ENCODE measurements at places on chromosomes 7 and 10.

GRCh38 chr7:44068054-44068453, 2.7 kb upstream of the PGAM2 start:
- DNase-seq: no peak

- DNase-seq: no peak
These were observed 218.1 kb downstream of the MAD1L1 start for GRCh38 chr7:2014391-2015241.

GRCh38 chr7:93171606-93172226, 23.5 kb upstream of the SAMD9L start:
- no peak for DNase-seq

DNA sequence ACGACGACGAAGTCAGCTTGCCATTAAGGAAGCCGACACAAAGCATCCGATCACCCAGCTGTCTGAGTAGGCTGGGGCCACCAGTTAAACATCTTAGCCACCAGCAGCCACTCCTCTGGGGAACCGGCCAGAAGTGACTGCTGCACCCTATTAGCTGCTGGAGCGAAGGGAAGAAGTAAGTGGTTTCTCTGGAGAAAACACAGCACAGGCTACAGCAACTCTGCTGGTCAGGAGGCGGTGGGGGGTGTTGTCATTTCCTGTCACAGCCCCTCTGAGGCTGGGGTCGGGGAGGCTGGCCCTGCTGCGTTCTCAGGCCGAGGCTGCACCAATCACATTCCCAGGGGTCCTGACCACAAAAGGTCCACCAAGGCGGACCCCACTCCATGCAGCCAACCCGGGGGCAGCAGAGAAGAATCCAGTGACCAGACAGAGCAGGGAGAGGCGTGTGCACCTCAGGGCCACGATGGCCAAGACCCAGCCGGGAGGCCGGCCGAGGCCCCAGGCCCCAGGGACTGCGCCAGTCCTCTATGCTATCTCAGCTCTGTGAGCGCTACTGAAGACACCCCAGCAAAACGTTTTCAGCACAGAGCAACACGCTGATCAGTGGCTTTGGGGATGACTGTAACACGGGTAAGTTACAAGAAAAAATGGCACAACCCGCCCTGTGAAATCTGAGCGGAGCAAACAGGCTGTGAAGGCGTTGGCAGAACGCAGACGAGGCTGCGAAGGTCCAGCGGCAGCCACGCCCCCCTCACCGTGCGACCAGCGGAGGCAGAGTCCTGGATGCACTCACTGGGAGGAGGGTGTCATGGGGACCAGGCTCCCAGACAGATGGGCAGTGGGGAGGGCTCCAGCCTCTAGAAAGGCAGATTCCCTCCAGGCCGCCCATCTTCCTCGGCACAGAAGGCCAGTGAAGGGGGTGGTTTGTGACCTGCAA, 24.8 kb downstream of the STK32C start:
- no peak for DNase-seq

DNA sequence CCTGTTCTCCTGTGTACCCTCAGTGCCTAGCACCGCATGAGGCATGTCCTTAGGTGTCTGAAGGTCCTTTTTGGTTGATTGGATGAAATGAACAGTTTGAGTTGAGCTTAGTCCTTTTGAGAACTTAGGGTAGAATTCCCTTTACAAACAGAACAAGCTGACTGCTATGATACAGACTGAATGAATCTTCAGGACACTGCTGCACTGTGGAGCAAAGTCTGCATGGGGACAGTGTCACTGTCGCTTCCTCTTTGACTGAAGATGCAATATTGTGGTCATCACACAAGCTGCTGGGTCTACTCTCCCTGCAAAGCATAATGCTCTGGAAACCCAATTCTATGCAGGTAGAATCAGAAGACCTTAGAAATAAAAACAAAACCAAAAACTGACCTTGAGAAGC, 8.6 kb upstream of the PLAU start:
- DNase-seq: no peak

- no peak for DNase-seq
These were observed 84.2 kb downstream of the CDK6 start for GRCh38 chr7:92751902-92752901.

- no peak for DNase-seq
These were observed 33.8 kb upstream of the ATXN7L1 start for GRCh38 chr7:105910172-105910571.

DNA sequence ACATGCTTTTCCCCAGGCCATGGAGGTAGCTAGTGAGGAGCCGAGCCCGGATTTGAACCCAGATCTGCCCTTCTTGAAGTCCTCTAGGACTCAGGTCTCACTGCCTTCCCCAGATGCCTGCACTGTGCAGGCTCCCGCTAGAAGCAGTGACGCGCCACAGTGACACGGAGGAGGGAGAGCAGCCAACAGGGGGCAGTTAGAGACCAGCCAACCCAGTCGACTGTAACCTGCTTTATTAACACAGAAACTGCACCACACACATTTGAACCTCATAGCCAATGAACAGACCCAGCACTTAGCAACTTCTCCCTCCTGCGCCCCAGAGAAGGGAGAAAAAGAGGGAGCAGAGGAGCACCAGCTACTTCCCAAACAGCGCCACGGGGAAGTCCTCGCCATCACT, 27.4 kb downstream of the PILRA start:
- DNase-seq: no peak

GRCh38 chr10:81021428-81022129, 483.9 kb downstream of the SH2D4B start:
- no peak for DNase-seq

DNA sequence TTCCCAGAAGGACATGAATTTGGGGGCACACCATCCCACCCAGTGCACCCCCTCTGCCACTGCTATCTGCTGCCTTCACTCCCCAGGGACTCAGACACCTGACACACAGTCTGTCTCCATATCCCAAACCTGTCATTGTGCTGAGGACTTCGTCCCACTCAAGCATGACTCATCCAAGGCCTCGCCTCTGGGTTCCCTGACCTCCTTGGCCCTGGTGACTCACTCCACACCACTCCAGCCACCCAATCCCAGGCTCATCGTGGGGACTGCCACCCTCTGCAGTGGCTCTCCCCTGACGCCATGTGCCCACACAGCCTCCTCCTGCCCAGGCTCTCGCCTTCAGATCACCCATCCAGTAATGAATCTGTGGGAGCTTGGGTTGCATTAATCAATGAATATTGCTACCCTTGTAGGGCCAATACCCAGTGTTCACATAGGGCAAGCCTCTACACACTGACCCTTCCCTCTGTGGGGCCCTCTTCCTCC, 6.6 kb upstream of the INSIG1 start:
- no peak for DNase-seq

DNA sequence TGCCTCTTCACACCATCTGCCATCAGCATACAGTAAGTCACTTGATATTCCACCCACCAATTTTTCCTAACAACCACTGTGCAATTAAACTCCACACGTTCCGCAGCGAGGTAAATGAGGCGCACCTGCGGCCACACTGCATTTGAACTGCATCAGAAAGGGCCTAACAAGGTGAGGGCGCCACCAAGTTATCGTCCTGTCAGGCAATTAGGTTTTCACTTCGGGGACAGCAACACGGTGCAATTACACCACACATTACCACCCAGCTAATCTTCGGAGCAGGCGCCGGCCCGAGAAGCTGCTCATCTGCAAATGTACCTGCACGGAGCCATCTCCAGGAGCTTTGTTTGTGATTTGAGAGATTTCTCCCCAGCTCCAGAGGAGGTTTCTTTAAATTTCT, 84.4 kb downstream of the EBF3 start:
- no peak for DNase-seq

DNA sequence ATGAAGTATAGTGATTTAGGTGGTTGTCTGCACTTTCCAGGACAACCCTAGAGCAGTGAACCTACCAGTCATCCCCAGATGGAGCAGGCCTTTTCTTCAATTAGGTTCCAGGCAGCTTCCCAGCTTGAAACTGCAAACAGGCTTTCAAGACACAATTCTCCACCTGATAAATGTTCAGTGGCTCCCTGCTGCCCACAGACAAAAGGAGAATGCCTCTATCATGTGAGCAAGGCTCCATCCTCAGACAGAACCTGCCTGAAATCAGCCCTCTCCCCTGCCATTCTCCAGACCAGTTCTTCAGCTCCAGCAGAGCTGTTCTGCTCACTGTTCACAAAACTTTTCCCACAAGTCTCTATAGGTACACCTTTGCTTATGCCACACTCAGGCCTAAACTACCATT, 22.1 kb downstream of the RELN start:
- DNase-seq: no peak

- no peak for DNase-seq
These were observed 240.1 kb downstream of the SFMBT2 start for GRCh38 chr10:7170626-7171322.

Measured in CD8-positive, alpha-beta T cell (primary cell).